ENCODE measurements at places on chromosomes 4 and X.

DNA sequence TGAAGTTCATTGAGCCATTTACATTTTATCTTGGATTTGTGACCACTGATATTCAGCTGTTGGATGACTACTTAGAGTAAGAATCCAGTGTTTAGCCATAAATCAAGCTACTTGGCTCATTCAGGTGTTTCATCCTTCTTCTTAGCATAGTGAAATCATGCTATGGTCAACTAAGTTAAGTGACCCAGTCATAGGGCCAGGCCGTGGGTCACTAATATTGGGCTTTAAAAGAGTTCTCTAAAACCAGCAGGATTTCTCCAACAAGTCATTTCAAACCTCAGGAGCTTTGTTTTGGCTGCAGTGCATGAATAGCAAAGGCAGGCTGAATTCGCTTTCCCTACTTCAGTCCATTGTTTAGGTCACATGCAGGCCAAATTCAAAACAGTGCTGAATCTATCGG, 181.0 kb downstream of the MAML3 start:
- no peak for DNase-seq

DNA sequence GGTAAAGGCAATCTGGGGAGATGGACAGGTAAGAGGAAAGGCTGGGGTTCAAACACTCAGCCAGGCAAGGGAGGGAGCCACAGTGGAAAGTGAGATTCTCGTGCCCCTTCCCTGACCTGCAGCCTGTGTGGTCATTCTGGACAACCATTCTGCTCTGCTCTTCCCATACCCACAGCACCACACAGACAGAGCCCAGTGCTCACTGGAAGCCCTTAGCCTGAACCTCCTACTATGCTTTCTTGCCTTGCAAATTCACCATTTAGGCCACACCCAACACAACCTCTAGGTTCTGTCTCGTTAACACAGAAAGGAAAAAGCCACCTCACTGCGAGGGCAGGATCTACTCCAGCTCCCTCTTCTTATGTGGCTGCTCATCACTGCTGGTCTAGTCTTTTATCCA, 92.7 kb downstream of the SHISA3 start:
- DNase-seq = no peak

GRCh38 chr4:76364763-76365162, 56.2 kb downstream of the CCDC158 start:
- DNase-seq = no peak

- no peak for DNase-seq
These were observed 8.9 kb downstream of the LEF1 start for GRCh38 chr4:108159845-108160244.

- no peak for DNase-seq
These were observed 27.8 kb downstream of the USP38 start for GRCh38 chr4:143212566-143212965.

- DNase-seq = no peak
These were observed 63.9 kb downstream of the FGFBP1 start for GRCh38 chr4:15874671-15875070.

GRCh38 chrX:153226344-153227185, 47.5 kb downstream of the MAGEA1 start:
- no peak for DNase-seq

GRCh38 chrX:6372981-6373380, 144.3 kb upstream of the NLGN4X start:
- no peak for DNase-seq

- DNase-seq = no peak
These were observed 14.5 kb downstream of the AFP start for GRCh38 chr4:73450398-73451004.

DNA sequence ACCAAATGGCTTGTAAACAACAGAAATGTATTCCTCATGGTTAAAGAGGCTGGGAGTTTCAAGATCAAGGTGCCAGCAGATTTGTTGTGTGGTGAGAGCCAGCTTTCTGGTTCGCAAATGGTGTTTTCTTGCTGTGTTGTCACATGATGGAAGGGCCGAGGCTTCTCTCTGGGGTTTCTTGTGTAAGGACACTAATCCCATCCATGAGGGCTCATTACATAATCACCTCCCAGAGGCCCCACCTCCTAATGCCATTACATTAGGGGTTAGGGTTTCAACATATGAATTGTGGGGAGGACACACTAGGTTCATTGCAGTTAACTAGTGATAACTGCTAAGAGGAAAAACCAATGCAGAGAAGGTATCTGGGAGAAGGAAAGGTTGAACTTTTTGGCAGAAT, 103.5 kb upstream of the ENPEP start:
- DNase-seq = no peak

DNA sequence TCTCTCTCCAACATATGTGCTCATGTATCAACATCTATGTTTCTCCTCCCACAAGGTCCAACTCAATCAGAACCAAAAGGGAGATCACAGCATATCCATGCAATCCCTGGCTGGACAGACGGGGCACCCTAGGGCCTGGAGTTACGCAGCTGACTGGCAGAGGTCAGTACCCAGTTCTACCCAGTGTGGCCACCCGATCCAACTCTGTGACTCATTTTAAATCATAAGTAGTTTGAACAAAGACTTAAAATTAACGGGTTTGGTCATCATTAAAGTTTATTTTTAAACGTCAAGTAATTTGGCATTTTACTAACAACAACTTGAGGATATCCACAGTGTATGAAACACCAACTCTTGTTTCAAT, 59.5 kb downstream of the APBB2 start:
- DNase-seq = no peak

DNA sequence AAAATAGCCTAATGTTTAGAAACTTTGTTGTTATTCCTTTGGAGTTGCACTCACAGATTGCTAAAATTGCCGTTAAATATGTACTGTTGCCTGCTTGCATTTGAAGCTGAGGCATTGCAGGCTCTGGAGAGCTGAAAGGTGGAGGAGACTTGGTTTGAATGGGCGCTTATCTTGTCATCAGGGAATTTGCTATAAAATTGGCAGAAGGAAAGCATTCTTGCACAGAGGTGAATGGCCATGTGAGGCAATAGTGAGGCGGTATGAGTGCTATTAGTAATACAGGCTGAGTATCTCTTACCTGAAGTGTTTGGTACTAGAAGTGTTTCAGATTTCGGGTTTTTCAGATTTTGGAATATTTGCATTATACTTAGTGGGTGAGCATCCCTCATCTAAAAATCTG, 41.3 kb downstream of the TRAPPC11 start:
- DNase-seq = no peak

DNA sequence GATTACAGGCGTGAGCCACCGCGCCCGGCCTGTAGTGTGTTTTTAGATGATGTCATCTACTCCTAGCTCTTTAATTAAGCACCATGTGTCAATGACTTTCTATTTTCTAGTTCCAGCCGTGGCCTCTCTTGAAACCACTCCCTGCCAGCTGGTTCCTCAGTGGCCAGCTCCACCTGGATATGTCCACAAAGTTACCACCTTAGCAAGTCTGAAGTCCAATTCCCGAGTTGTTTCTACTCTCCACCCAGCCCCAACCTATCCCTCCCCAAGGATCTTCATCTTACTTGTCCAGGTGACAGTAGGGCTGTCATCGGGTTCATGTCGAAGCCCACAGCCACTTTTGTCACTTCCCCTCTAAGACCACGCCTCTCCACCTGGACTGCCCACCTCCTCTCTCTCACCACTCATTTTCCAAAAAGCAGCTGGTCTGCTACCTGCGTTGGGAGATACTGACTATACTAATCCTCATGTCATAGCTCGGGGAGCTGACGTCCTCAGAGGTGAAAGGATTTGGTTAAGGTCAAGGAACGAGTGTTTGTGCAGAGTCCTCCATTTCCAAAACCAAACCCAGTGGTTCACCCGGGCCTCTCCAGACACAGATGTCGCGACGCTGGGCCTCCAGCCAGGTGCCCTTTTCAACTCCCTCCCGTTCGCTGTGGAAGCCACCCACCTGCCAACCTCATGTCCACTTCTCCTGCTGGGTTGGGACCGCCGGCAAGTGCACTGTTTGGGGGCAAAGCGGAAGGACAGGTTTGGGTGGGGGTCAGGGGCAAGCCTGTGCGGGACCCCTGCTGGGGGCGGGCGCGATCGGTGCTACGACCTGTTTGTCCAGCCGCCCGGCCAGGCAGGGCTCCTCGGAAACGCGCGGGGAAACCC, 704 bp downstream of the FAM3A start:
- no peak for DNase-seq

GRCh38 chr4:3408793-3409330, 32.9 kb upstream of the HGFAC start:
- no peak for DNase-seq

- no peak for DNase-seq
These were observed 73.9 kb downstream of the LUZP4 start for GRCh38 chrX:115363372-115363771.

DNA sequence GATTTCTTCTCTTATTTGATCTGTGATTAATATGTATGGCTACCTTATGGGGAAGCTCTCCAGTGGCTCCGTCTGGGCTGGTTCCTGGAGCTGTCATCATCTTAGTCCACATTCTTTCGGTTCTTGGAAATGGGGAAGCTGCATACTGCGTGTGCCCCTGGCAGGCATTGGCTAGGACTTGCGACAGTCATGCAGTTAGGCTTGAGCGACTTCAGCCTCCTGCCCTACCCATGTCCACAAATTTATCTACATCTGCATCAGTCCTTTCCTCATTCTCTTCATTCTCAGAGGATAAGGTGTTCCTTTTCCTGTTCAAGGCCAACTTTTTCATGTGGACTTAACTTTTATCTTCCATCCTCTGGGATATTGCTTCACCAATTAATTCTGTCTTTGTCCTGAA, 214.2 kb downstream of the RELL1 start:
- DNase-seq = no peak

DNA sequence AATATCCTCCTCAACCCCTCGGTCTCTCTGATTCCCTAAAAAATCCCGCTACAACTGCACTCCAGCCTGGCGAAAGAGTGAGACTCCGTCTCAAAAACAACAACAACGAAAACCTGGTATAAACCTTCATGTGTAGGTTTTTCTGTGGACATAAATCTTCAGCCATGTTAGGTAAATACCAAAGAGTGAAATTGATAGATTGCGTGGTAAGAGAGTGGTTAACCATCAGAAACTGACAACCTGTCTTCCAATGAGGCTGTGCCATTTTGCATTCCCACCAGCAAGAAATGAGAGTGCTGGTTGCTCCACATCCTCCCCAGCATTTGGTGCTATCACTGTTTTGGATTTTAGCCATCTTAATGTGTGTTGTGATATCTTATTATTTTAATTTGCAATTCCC, 10.9 kb downstream of the TBC1D19 start:
- no peak for DNase-seq

GRCh38 chr4:174122705-174123104, 160.8 kb downstream of the FBXO8 start:
- DNase-seq = no peak

DNA sequence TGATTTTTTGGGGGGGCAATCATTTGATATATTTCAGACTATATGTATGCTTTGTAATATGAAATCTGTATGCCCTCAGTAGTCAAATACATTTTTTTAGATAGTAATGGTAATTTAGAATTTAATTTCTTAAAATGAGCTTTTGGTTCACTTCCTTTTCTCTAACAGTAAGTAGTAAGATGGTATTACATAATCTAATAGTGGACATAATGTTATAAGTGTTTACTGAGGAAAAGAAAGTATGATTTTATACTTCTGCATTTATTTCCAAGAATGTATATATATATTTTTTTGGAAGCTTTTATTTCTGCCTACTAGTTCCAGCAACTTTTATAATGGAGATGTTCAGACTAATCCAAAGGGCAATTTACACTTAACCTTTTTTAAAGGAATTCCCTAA, 1450.7 kb upstream of the TENM3 start:
- no peak for DNase-seq

- DNase-seq = no peak
These were observed 22.3 kb downstream of the DAPP1 start for GRCh38 chr4:99838927-99839326.

DNA sequence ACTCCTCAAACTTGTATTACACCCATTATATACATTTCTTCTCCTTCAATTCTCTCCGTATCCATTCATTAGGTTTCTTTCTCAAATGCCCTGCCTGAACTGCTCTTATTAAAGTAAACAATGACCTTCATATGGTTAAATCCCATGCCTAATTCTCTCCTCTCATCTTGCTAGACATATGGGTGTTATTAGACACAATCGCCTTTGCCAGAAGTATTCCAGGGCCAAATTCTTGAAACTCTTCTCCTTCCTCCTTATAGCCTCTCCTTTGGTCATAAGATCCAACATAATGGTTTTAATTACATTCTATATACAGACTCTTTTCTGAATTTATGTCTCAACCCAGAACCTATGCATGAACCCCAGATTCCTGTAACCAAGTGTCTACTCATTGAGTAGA, 4.8 kb downstream of the ANXA10 start:
- no peak for DNase-seq

- DNase-seq = no peak
These were observed 34.3 kb downstream of the RAPGEF2 start for GRCh38 chr4:159137176-159137575.

- no peak for DNase-seq
These were observed 111.3 kb upstream of the ATP8A1 start for GRCh38 chr4:42768125-42768748.
